ENCODE measurements at places on chromosomes 13 and 19. TPM values are rescaled to one million over a fixed set of nuclear protein-coding genes. Genes with fewer than 3 reads are reported as not detected.

The ZNF471 gene
- 1.8 TPM for total RNA-seq

DNA sequence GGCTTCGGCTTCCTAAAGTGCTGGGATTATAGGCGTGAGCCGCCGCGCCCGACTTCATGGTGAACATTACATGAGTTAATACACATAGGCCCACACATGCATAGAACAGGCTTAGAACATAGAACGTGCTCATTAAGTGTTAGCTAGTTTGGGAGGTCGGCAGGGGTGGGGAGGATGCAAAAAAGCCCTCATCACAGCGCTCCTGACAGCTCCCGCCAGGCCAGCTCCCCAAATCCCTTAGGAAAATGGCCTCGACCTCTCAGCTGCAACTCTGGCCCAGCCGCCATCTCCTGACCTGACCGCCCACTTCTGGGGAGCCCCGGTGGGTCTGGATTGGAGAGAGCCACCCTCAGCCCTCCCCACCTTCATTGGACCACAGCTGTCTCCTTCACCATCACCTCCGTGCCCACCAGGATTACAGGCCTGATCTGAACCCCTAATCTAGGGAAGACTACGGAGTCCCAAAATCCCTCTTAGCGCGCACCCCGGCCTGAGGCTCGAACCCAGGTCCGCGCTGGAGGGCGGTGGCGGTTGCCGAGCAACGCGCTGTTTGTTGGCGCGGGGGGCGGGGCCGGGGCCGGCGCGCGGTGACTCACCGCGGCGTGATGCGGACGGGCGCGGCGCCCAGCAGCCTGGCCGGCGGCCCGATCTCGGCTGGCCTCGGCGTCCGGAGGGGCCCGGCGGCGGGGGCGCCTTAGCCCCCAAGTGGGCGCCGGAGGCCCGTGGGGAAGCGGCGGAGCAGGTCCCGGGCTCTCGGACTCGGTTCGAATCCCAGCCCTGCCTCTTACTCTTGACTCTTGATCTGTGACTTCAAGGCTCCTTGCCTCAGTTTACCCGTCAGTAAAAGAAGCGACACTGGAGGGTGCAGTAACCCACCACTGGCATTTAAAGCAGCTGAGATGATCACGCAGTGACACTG lies 26.7 kb upstream of the NANOS3 start:
- H3K4me1 ChIP-seq: peaks cover 38% of the 10 kb centered on the region
- H3K27me3 ChIP-seq: no peaks in the 10 kb centered on the region
- H3K4me3 ChIP-seq: peak overlapping the region; percentile 35

The CPB2 gene
- not detected for total RNA-seq

DNA sequence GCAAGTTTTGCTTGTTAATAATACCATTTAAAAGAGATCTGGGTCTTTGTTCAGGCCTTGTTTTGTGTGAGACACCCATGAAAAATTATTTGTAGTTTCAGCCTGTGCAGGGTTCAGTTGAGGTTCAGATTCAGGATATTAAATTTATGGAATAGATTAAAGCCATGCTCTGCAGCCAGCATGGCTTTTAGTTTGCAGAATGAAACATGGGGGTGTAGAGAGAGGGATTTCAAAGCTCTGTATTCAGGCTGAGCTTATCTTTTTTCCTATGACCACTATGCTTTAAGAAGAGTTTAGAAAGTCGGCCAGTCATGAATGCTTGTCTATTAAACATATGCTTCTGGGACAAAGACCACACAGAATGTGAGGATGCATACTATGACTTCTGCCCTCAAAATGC lies 73.6 kb downstream of the DCLK1 start:
- H3K36me3 ChIP-seq: no peaks in the 10 kb centered on the region
- H3K27ac ChIP-seq: no peak overlapping the region
- H3K4me1 ChIP-seq: no peaks in the 10 kb centered on the region
- no peak for DNase-seq

The KASH5 gene
- not detected for total RNA-seq

The CNN1 gene
- 310 TPM for total RNA-seq

The GIPR gene
- total RNA-seq: 10.1 TPM

The VSTM1 gene
- total RNA-seq: not detected

DNA sequence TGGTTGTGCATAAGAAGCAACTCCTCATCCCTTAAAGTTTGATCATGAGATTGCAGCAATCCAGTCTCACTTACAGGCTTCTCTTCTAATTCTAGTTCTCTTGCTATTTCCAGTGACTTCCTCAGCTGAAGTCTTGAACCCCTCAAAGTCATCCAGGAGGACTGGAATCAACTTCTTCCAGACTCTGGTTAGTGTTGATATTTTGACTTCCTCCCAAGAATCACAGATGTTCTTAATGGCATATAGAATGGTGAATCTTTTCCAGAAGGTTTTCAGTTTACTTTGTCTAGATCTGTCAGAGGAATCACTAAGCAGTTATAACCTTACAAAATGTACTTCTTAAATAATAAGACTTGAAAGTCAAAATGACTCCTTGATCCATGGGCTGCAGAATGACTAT lies 81.3 kb upstream of the UBL3 start:
- H3K27ac ChIP-seq: no peak overlapping the region
- H3K27me3 ChIP-seq: no peaks in the 10 kb centered on the region
- H3K36me3 ChIP-seq: no peaks in the 10 kb centered on the region
- no peaks in the 10 kb centered on the region for H3K4me1 ChIP-seq
- H3K4me3 ChIP-seq: no peak overlapping the region

The ZNF547 gene
- total RNA-seq: 1.2 TPM

The PODNL1 gene
- 3.0 TPM for total RNA-seq

- H3K27me3 ChIP-seq: no peaks in the 10 kb centered on the region
- peak within 1 kb of the TSS; percentile 2 for H3K4me3 ChIP-seq
- H3K4me1 ChIP-seq: peaks cover 48% of the 10 kb centered on the region
- peak within 1 kb of the TSS; percentile 64 for H3K27ac ChIP-seq
- DNase-seq: peak; percentile 93
These were observed at the start of gene LIG4 for GRCh38 chr13:108215436-108215835. TSS of gene LIG4 (minus strand) at chr13:108215536. CDS start at chr13:108211268, 4,268 bp downstream.

DNA sequence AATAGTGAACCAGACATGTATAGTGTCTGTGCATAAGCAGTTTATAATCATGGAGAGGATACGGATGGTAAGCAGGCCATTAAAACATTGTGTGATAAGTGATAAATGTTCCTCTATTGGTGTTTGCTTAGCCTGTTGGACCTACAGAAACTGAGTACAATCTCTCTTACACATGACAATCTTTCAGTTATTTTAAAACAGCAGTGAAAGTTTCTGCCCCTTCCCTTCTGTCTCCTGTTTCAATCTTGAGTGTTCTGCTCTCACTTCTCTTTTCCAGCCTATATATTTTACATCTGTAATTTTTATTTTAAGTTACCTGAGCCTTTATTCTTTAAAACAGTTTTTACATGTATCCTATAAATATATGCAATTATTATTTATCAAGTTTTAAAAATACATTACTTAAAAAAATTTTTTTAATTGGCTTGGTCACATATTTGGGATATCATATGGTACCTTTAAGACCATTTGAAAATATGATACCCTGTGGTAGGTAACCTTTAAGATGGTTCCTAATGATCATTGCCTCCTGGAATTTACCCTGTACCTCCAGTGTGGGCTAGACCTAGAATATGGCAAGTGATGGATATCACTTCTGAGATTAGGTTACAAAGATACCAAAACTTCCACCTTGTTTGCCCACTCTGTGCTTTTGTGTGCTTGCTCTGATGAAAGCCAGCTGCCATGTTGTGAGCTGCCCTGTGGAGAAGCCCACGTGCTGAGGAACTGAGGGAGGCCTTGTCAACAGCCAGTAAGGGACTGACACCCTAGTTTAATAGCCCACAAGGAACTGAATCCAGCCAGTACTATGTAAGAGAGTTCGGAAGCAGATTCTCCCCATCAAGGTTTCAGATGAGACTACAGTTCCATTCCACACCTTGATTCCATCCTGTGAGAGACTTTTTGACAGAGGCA lies 99.3 kb downstream of the DHRS12 start:
- DNase-seq: no peak
- no peak overlapping the region for H3K27ac ChIP-seq
- no peaks in the 10 kb centered on the region for H3K36me3 ChIP-seq
- H3K4me1 ChIP-seq: no peaks in the 10 kb centered on the region
- H3K27me3 ChIP-seq: no peaks in the 10 kb centered on the region

GRCh38 chr19:50328224-50328872 lies 829 bp downstream of the KCNC3 start:
- no peak overlapping the region for H3K27ac ChIP-seq
- no peak overlapping the region for H3K4me3 ChIP-seq
- H3K36me3 ChIP-seq: no peaks in the 10 kb centered on the region
- H3K4me1 ChIP-seq: peaks cover 51% of the 10 kb centered on the region
- DNase-seq: no peak
- peaks cover 72% of the 10 kb centered on the region for H3K27me3 ChIP-seq

GRCh38 chr19:20167651-20168122 lies 673 bp downstream of the ZNF486 start:
- H3K4me3 ChIP-seq: peak overlapping the region; percentile 56
- H3K27ac ChIP-seq: peak overlapping the region; percentile 85
- H3K4me1 ChIP-seq: peaks cover 8% of the 10 kb centered on the region
- H3K27me3 ChIP-seq: no peaks in the 10 kb centered on the region

The ZNF534 gene
- not detected for total RNA-seq

DNA sequence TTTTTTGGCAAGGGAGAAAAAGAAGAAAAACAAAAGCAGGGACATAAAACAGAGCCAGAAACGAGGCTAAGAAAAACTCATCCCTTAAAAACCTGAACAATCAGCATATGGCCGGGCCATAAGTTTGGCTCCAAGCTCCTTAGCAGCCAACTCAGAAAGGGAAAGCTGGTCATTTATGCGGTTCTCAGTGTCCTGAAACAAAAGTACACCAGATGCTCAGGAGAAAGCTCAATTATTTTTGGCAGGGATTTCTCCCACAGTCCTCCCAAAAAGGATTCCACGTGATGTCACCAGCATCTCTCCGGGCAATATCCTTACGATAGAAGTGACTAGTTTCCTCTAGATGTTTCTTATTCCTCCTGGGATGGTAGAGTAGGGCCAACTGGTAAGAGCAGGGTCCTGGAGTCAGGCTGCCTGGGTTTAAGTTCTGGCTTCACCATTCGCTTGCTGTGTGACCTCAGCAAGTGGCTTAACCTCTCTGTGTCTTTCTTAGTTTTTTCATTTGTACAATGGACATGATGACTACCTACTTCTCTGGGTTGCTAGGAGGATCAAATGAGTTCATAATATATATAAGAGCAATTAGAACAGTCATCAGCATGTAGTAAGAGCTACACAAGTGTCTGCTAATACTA lies 34.0 kb downstream of the PIN1 start:
- no peak for DNase-seq
- H3K27me3 ChIP-seq: no peaks in the 10 kb centered on the region
- no peak overlapping the region for H3K27ac ChIP-seq
- no peaks in the 10 kb centered on the region for H3K4me1 ChIP-seq
- H3K36me3 ChIP-seq: no peaks in the 10 kb centered on the region
- H3K4me3 ChIP-seq: no peak overlapping the region

DNA sequence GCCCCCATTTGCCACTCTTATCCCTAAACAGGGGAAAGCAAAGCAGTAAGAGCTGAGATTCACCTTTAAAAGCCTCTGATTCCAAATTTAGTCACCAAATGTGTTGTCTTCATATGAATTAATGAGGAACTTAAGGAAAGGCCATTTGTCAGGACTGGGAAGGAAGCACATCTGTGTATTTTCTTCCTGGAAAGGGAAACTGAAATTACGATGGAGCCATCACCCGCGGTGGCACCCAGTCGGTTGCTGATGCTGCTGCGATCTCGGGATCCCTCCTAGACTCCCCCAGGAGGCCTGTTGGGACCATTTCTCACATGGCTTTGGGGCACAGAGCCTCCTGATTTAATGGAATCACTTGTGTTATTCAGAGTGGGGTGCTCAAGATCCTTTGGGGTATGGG lies 7.4 kb upstream of the IL4I1 start:
- no peaks in the 10 kb centered on the region for H3K27me3 ChIP-seq
- peaks cover 12% of the 10 kb centered on the region for H3K36me3 ChIP-seq
